ENCODE measurements at places on chromosomes 4 and X.

DNA sequence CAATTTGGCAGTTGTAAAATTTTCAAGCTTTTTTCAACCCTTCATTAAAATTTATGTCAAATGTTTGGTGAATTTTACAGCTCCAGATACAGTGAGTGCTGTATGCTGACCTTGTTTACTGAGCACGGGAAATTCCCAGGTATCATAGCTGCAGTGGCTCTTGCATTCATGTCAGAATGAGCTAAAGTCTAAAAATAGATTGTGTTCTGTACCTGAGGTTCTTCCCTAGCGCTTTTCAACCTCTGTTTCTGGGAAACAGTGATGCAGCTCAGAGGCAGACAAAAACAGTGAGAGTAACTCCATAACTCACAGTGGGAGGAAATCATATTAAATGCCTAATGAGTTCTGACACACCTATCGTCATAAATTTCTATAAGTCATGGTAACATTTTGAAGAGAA is 393.8 kb upstream of the GNPDA2 start:
- DNase-seq: no peak

GRCh38 chr4:25163196-25163595 is 2.9 kb upstream of the SEPSECS start:
- no peak for DNase-seq

GRCh38 chrX:31227250-31227649 is 155.4 kb upstream of the FTHL17 start:
- no peak for DNase-seq

DNA sequence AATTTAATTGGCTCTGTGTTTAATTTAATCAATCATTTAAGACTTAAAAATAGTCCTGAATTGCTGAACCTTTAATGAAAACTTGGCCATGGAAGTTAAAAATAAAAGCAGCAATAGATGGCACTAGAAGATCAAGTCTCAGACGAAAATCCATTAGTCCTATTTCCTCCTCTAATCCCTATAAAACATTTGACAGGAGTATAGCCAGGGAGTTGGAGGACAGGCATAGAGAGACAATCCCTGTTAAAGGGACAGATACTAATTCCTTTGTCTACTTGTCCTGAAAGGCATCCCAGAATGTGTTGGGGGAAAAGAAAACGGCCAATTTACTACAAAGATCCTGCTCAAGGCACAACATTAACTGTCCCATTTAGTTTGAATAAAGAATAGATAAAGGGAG is 276.3 kb upstream of the TACR3 start:
- no peak for DNase-seq

GRCh38 chrX:790041-790506 is 159.5 kb downstream of the SHOX start:
- no peak for DNase-seq

DNA sequence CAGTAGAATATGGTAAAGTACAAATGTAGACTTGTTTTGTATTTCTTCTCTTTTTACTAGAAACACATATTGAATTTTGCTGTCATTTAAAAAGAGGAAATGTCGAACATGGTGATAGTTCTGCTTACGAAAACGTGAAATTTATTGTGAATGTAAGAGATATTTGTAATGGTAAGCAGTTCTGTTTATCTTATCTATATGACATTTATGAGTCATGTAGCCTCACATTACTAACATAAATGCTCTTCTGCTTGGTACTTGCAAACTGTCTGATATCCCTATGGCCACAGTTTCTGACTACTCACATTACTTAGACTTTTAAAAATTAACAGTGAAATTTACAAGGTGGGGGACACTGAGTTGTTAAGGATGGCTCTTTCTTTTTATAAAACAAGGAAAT is 57.9 kb downstream of the PASD1 start:
- no peak for DNase-seq

DNA sequence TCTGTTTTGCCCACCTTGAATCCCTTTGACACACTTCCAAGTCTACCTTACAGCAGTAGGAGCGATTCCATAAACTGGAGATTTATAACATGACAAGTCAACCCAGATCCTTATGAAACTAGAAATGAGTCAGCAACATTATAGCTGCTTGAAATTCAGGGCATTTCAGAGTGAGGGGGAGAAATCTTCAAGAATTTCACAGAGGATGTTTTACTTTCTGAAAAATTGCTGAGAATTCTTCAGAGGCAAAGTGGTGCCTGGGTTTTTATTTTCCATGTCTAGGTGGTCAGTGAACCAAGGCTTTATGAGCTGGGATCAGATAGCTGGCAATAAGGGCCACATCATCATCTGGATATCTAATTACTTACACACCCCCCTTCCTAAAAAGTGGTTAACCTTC is 119.8 kb downstream of the PPARGC1A start:
- no peak for DNase-seq

GRCh38 chr4:10106421-10107039 is 10.1 kb downstream of the WDR1 start:
- peak; percentile 72 for DNase-seq

DNA sequence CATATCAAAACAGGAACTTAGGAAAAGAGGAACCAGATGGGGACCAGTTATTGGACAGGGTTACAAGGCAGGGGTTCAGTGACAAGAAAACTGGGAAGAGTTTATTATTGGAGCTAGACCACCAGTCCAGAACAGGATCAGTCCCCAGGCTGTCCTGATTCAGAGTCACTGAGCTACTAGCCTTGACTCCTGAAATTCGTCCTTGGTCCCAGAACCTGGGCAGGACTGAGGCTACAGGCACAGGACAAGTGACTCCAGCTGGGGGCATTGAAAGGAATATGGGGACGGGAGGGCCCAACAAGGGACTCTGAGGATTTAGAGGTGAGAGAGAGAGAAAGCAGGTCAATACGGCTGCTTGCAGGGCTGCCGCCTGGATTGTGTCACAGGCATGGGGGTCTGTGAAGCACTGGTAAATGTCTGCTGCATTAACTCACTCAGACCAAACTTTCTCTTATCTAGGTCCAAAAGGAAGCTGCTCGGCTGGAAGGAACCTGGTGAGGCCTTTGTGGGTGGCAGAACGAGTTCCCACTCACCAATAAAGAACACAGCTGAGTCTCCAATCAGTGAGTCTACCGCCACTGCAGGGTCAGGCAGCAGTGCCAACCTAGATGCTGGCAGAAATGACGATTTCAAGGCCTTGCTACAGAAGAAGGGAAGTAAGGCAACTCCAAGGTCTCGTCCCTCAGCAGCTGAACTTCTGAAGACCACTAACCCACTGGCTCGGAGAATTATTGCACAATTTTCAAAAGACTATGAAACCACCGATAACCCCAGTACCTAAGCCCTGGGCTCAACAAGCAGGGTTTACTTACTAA is 11.3 kb upstream of the RTL5 start:
- no peak for DNase-seq

DNA sequence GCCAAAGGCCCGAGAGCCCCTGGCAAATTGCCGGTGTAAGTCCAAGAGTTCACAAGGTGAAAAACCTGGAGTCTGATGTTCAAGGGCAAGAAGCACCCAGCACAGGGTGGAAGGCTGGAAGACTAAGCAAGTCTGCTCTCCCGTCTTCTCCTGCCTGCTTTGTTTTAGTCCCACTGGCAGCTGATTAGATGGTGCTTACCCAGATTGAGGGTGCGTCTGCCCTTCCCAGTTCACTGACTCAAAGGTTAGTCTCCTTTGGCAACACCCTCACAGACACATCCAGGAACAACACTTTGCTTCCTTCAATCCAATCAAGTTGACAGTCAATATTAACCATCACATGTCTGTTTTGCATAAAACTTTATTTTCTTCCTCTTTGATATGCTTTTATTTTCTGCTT is 157.4 kb downstream of the HS3ST1 start:
- DNase-seq: no peak

DNA sequence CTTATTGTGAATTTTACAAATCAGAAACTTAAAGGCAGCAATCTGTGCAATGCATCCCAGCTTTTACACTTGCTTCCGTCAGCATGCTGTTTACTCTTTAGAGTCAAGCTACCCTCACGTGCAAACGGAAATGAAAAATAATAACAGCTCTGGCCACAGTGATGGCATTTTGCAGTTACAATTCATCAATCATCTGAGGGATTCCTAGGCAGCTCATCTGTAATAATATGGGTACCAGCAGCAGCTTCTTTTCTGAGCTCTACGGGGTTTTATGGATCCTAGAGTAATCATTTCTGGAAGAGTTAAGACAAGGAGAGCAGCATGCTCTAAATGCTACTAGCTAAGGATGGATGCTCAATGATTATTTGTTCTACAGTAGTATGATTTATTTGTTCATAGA is 313.6 kb downstream of the AFF2 start:
- no peak for DNase-seq

- no peak for DNase-seq
Observed at GRCh38 chr4:36079666-36080065, 164.6 kb downstream of the ARAP2 start.

GRCh38 chrX:77162777-77163176 is 284.4 kb upstream of the FGF16 start:
- DNase-seq: no peak

DNA sequence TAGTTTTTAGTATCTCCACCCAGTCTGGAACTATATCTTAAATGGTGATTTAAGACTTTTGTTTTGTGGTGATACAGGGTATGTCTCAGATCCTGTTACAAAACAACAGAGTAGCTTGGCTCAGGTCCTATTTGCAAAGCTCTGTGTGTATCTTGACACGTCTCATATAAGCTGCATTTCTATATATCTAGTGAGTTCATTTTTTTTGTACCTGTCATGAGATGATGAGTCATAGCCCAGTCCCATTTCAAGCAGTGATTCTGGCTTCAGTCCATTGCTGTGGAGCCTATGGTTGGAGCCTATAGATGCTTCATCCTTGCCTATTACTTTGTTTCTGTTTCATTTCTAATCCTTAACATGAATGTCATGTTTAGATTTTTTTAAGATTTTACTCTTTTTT is 23.0 kb downstream of the GRXCR1 start:
- no peak for DNase-seq

GRCh38 chrX:117274965-117275364 is 812.2 kb upstream of the CT83 start:
- DNase-seq: no peak

- no peak for DNase-seq
Observed at GRCh38 chr4:137800861-137801260, 268.6 kb upstream of the PCDH18 start.

DNA sequence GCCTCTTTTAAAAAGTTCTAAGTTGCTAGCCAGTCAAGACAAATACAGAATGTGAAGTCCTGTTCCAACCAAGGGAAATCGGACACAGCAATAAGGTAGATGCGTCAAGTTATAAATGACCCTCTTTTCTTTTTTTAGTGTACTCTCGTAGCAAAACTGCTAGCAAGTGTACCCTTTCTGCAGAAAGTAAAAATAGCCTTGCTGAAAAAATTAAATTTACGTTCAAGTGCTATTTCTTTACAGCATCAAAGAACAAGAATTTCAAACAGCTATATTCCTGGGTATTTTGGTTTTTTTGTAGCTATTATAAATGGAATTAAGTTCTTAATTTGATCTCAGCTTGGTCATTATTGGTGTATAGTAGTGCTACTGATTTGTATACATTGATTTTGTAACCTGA is 119.2 kb downstream of the NAA11 start:
- DNase-seq: no peak

- no peak for DNase-seq
Observed at GRCh38 chr4:95889662-95890061, 49.8 kb downstream of the PDHA2 start.

- DNase-seq: no peak
Observed at GRCh38 chrX:47514533-47515235, 31.7 kb upstream of the ZNF41 start.

- no peak for DNase-seq
Observed at GRCh38 chr4:99323756-99324155, 2.6 kb upstream of the ADH1B start.

GRCh38 chrX:12843061-12843667 is 23.7 kb upstream of the TLR7 start:
- no peak for DNase-seq

DNA sequence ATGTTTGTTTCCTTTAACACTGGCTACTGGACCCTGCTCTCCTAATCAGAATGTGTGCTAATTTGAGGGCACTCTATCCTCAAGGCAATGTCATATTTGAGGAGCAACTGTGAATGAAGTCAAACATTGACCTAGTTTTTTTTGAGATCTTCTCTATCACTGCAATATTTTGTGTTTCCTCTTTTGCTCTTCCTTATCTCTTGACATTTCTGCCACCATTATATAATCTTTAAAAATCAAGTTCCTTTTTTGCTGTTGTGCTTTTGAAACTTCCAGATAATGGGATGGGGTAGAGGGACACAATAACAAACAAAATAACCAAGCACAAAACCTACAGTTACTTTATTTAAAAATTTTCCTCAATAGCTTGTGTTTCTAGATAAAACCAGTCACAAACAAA is 7.4 kb upstream of the WDFY3 start:
- DNase-seq: no peak

GRCh38 chr4:53959343-53960120 is 104.9 kb downstream of the CHIC2 start:
- no peak for DNase-seq

- DNase-seq: no peak
Observed at GRCh38 chr4:165425629-165426028, 46.8 kb downstream of the CPE start.

- no peak for DNase-seq
Observed at GRCh38 chr4:20662851-20663250, 37.4 kb upstream of the PACRGL start.

DNA sequence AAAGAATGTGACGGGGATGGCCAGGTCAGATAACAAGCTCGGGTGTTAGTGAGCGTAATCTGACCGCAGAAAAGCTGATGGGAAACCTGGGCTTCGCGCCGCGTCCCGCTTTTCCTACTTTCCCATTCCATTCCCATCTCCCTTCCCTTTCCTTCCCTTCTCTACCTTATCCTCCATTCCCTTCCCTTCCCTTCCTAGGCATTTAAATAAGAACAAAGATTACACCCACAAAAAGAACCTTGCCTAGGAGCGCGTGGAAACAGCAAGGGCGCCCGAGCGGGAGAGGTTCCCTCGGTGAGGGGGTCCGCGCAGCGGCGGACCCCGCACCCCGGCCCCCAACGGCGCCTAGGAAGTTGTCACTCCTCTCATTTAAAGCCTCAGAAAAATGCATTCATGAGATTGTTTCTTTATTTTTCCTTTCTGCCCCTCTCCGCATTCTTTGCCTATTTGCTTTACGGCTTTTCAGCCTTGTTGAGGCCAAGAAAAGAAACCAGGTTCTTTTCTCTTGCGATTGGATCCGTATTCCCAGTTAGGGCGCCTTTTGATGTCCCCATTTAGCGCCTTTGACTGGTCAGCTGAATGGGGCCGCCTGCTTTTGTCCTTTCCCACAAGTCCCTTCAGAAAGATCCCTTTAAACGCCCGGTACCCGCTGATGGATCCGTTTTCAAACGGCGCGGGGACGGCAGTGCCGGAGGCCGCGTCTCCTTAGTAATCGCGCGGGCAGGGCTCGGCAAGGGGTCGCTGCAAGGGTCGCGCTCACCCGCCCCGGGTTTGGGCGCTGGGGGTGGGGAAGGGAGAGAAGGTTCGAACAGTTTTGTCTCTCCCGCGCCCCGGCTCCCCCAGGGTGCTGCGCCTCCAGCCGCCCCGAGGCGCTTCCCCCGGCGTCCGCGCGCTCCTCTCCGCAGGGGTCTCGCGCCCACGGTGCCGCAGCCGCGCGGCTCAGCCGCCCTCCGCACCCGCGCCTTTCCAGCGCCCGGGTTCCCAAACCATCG is 54.1 kb upstream of the TMEM33 start:
- no peak for DNase-seq
